ENCODE measurements at places on chromosomes 6 and 20.
A peak's percentile ranks its signal among the peaks of the same experiment; 100 is the strongest.

DNA sequence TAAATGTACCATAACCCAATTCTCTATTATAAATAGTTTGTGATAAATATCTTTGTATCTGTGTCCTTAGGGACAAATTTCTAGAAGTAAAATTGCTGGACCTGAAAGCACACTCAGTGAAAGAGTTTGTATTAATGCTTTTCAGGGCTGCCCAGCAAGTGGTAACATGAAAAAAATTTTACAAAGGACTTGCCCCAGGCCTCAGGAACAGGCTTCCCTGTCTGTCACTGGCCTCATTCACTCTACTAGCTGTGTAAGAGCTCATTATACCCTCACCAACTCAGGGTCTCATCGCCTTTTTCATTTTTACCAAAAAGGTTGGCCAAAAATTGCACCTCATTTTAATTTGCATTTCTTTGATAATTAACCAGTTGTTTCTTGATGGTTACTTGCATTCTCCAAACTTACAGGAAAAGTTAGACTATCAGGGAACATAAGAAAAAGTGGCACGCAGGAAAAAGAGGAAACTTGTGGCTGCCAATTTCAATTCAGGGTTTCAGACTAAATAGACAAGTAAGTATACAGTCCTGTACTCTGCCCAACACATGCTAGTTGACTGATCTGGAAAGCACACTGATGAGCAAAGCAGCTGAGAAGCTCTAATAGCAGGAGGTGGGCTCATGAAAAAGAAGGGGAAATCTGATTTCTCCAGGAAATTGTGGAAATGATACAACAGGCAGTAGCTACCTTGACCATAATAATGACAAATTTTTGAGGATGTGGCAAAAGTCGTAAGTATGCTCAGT is 161.5 kb downstream of the KIF6 start:
- no peak for DNase-seq

GRCh38 chr20:33576432-33577125 is 85.5 kb upstream of the C20orf144 start:
- DNase-seq, result no peak

GRCh38 chr6:134161041-134161440 is 108.6 kb upstream of the SLC2A12 start:
- no peak for DNase-seq

- DNase-seq, result no peak
Measured at GRCh38 chr6:109447878-109448555, 7.5 kb downstream of the SMPD2 start.

DNA sequence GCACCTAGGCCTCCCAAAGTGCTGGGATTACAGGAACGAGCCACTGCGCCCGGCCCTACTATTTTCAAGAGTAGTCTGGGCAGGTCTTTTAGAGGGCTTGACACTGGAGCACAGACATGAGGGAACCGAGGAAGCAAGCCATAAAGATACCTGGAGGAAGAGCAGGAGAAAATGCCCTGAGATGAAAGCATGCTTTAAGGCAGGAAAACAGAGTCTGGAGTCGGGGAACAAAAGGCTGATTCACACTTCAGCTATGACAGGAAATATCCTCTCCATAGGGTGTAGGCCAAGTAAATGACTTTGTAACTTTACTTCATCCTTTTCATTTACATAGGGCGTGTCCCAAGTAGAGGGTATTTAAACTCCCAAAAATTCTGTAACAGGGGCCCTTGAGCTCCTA is 4.3 kb upstream of the SERINC3 start:
- DNase-seq, result peak; percentile 55

DNA sequence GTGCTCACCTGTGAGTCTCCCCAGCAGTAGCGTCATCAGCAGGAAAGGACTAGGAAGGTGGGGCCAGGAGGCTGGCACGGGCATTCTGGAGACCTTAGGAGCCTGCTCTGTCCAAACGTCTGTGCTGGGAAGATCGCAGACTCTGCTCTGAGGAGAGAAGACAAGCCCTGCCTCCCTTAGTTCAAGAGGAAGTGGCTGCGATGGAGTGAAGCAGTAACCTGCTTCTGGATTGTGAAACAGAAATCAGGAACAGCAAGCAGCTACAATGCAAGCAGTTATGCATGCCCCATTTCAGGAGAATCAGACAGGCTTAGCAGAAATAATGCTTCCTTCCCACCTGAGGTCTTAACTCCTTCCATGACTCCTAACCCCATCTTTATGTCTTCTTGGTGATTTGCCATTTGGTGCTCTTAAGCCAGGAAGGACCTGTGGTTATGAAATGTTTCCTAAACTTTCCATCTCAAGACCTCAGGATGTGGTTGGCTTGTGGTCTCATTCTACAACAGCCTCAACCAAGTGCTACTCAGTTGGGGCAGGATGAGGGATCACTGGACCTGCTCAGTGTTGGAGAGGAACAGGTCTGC is at the start of gene SIRPB1:
TSS of gene SIRPB1 (minus strand) at position 149 of the 584 bp plus-strand sequence. CDS start at position 84, 65 bp downstream.
- DNase-seq, result no peak

DNA sequence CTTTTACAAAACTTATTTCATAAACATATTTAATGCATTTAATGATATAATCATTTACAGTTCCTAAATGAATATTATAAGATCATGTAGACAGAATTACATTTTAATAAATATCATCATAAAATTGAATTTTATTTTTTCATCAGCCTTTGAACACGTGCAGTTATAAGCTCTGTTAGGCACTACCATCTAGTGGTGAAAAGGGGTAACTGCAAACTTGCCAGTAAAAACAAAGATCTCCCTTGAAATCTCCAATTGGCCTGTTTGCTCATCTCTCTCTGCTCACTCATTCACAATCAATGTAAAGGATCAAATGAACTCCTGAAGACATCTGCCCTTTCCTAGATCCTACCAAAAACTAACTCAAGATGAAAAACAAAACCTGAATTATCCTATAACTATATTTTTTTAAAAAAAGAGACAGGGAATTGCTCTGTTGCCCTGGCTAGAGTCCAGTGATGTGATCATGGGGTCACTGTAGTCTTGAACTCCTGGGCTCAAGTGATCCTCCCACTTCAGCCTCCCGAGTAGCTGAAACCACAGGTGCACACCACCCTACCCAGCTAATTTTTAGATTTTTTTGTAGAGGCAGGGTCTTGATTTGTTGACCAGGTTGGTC is 31.7 kb downstream of the SAMHD1 start:
- peak; percentile 66 for DNase-seq

- DNase-seq, result no peak
Measured at GRCh38 chr6:148157841-148158240, 184.8 kb upstream of the SASH1 start.

- DNase-seq, result no peak
Measured at GRCh38 chr6:143107440-143107839, 46.8 kb downstream of the AIG1 start.

GRCh38 chr6:33672808-33673207 is 38.7 kb downstream of the UQCC2 start:
- peak; percentile 95 for DNase-seq

- DNase-seq, result peak; percentile 33
Measured at GRCh38 chr6:21740376-21741124, 147.0 kb downstream of the SOX4 start.

DNA sequence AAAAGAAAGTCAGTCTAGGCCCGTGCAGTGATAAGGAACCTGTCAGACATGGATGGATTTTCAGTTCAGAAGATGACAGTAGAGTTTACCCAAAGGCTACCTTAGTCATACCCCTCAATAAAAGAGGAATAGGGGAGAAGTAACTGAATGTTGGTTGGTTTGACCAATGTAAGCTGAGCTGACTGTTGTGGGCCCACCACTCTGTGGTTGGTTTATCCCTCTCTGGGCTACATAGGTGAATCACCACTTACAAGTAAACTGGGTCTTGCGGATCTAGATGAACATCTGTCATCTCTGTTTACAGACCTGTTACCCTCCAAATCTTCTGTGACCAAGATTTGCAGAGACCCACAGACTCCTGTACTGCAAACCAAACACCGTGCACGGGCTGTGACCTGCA is 37.2 kb upstream of the MYLK2 start:
- no peak for DNase-seq

- DNase-seq, result peak; percentile 3
Measured at GRCh38 chr6:88626460-88626859, 337.0 kb downstream of the RNGTT start.

- DNase-seq, result no peak
Measured at GRCh38 chr6:167738386-167738785, 88.3 kb upstream of the AFDN start.

DNA sequence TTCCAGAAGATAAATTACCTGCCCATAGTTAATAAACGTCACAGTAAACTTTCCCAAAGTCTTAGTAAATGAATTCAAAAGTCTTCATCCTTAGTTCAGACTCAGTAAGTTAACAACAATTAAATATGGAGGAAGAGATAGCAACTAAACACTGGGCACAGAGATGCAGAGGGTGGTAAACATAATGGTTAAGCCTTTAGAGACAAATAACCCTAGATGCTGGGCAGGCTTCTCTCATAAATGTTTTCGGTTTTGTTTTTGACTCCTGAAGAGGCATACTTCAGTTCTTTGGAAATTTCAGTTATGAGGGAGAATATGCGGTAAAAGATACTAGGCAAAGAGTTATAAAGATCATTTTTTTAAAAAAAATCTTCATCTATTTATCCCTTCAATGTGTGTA is 369.8 kb downstream of the FRK start:
- DNase-seq, result no peak

- no peak for DNase-seq
Measured at GRCh38 chr6:154157082-154157481, 118.0 kb downstream of the OPRM1 start.

DNA sequence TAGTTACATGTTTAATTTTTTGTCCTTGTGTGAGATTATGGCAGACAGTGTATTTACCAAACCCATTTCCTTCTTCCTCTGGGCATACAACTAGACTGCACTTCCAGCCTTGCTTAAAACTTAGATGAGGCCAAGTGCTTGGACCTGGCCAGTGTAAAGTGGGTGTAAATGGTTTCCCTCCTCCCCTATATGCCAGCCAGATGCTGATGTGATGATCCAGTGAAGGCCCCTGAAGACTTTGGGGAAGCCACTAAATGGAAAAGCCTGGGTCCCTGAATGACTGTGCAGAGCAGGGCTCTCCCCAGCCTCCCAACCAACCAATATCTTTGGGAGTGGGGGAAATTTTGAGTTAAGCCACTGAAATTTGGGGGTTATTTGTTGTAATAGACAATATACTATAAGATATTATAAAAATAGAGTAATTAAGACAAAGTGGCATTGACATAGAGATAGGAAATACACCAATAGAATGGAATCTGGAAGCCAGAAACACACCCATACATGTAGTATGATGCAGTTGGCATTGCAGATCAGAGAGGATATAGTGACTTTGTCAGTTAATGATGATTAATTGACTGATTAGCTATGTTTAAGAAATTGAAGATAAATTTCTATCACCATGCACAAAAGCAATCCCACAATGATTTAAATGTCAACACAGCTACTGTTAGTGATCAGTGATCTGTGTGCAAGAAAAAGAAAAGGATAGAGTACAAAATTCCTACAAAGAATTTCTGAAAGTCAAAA is 10.4 kb upstream of the SNX9 start:
- no peak for DNase-seq

- DNase-seq, result no peak
Measured at GRCh38 chr20:16014436-16014835, 558.8 kb downstream of the KIF16B start.

GRCh38 chr6:132133736-132134445 is 182.7 kb upstream of the CCN2 start:
- peak; percentile 82 for DNase-seq

- no peak for DNase-seq
Measured at GRCh38 chr6:154243793-154244750, 112.5 kb downstream of the IPCEF1 start.

DNA sequence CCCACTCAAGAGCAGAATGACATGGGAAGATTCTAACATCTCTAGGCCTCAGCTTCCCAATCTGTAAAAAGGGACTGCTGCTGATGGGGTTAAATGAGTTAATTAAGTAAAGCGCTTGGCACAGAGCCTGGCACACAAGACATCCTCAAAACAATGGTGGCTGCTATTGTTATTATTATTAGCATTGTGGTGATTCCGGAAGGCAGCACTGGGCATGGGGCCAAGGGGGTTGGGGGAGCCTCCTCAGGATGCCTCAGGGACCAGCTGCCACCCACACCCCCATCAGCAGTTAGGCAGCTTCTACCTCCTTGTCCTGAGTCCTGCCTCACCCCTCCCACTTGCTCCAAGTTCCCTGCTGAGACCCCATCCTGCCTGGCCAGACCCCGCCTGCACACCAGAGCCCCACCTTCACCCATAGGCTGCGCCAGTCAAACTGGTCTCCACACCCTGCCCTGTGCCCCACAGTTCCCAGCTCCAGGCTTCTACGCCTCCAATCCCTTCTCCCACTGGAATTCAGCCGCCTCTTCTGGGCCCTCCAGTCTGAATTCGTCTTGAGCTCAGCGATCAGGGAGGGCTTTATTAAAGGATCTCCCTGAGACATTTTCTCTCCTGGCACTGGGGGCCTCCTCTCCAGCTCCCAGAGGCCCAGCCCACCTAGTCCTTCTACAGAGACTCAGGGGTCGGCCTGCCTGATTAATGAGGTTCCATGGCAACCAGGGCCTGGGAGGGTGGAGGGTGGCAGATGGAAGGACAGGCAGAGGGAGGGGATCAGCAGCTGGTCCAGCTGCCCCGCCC is 1.5 kb downstream of the E2F1 start:
- DNase-seq, result no peak

DNA sequence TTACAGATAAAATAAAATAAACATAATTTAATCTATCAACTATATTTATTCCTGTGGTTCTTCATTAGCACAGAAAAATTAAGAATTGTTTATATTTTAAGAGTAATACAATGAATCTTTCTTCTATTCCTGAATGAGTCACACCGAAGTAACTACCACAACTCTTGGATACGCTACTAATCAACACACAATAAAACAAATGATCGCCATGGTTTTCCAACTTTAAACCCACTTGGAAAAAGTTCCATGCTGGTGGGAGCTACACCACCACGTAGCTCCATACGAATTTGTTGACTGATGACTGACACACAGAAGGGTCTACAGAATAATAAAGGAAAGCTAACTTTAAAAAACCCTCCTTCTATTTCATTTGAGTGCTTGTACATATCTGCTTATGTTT is 135.8 kb upstream of the NEDD9 start:
- DNase-seq, result no peak

DNA sequence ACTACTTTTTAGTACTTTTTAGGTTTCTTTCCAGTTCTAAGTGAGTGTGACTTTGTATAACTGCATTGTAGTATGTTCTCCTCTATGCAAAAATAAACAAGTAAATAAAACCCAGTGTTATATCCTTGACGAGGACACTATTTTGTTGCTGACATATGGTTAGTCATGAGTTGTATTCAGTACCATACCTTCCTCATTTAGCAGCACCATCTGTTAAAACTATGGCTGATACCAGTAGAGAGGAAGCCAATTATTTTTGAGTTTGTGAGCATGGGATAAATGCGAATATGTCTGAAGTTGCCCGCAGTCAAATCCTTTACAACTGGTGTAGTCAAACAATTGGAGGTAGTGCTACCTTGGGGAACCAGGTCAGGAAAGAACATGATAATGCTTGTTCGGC is 74.1 kb downstream of the CDKAL1 start:
- DNase-seq, result no peak
